ENCODE measurements at places on chromosomes 1 and 21.

- DNase-seq, result no peak
Measured at GRCh38 chr1:182765391-182765790, 24.2 kb upstream of the NPL start.

DNA sequence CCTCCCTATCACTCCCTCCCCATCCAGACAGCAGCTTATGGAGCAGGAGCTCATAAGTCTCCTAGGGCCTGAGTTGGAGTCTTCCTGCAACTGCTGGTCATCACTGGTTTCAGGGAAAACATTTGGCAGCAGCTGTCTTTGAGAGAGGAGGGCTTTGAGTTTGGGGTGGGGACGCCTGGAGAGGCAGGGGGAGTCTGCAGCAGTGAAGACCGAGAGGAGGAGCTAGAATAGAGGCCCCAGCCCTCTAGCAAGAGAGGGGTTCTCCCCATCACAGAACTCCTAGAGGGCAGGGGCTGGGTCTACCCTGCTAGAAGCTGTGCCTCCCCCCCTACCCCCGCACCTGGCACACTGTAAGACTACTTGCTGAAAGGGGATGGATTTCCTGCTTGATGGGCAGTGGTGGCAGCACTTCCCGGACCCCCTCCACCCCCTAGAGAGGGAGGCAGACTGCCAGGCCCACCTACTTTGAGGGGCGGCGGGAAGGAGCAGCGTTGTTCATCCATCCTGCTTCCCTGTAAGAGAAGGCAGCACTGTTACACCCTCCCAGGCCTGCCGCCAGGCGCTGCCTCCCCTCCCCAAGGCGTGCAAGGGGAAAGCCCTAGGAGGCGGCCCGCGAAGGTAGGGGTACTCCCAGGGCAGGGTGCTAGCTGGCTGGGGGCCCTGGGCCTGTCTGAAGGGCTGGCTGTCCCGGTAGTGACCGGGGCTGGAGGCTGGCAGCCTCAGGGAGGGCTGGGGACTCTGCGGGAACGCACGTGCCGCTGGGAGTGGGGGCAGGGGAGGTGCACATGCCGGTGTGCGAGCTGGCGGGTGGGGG is 50.4 kb downstream of the RAP1GAP start:
- no peak for DNase-seq

GRCh38 chr1:119933397-119933796 is 37.1 kb upstream of the ADAM30 start:
- DNase-seq, result no peak

- DNase-seq, result no peak
Measured at GRCh38 chr1:56522680-56523079, 56.7 kb downstream of the PLPP3 start.

GRCh38 chr1:66809736-66810326 is 8.8 kb upstream of the INSL5 start:
- no peak for DNase-seq
